Fibroblast of villous mesenchyme (primary cell): ENCODE measurements at places on chromosomes 5 and 9. TPM values are rescaled to one million over a fixed set of nuclear protein-coding genes. Genes with fewer than 3 reads are reported as not detected.

- peak; percentile 45 for DNase-seq
Measured at GRCh38 chr5:177473443-177474001, at the start of gene DBN1. TSS of gene DBN1 (minus strand) at chr5:177473634. CDS start at chr5:177473521, 113 bp downstream.

DNA sequence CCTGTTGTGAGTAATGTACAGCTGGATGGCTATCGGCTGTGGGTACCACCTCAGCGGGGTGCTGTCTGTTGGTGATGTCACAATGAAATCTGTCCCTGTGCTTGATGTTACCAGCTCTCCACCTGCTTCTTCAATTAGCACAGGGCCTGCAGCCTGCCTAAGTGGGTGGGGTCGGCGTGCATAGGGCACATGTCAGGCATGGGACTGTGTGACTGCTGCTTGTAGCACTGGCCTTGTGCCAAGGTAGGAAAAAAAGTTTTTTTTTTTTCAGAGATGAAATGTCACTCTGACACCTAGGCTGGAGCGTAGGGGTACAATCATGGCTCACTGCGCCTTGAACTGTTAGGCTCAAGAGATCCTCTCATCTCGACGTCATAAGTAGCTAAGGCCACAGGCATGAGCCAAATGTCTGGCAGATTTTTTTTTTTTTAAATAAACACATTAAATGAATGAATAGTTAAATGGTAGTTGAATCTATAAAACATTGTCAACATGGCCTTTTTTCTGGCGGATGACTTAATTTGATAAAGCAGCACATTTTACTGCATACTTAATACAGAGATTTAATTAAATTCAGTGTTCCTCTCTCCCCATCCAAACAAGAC, 222.5 kb downstream of the NXNL2 start:
- no peak for DNase-seq

DNA sequence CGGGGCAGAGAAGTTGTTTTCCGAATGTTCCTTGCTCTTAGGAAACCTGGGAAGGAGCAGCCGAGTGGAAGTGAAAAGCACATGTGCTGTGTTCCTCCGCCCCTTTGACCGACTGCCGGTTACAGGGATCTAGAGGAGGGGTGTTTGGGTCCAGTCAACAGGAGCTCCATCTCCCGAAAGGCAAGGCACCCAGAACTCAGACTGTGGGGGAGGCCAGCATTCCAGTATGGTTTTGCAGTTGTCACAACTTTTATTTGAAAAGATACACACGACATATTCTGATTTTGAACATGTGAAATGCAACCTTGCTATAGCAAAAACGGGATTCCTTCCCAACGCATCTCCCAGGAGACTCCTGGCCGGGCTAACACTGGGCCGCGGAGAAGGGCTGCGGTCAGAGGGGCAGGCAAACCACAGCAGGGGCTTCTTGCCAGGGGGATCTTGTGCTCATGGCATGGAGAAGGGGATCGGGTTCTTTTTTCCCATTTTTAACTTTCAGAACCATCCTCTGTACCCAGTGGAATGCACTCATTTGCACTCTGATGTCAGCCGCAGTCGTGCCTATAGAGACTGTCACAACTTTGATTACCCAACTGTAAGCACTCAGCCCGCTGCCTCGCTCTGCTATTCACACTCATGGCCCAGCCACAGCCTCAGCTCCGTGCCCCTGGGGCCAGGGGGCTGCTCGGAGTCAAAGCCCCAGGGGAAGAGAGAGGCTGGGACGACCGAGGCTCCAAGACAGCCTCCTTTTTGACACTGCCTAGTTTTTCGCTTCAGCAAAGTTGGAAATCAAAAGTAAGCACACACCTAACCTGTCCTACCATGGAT, 3.9 kb downstream of the QRFP start:
- no peak for DNase-seq

DNA sequence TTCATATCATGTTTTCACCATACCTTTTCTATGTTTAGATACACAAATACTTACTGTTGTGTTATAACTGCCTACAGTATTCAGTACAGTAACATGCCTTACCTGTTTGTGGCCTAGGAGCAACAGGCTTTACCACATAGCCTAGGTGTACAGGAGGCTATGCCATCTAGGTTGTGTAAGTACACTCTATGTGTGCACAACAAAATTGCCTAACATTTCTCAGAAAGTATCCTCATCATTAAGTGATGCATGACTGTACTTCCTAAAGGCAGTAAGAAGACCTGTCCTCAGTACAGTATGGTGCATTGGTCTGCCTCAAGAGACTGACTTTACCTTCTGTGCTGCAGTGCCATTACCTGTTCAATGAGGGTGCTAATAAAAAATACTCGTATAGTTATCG, 7.9 kb downstream of the TXN start:
- DNase-seq, result no peak

DNA sequence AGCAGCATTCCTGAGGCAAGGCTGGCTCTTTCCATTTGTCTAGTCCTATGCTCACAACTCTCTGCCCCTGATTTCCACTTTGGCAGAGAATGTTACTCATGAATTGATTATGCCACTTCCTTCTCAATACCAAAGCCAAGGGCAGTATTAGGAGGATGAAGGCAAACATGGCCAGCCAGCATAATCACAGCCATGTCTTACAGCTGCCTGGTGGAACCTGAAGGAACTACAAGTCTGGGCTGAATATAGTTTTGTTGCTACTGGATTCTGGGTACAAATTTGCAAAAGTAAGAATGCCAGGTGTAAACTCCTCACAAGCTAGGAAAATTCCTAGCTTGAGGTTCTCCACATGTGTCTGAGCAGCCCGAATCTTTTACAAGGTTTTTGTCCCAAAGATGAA, 4.2 kb downstream of the SIL1 start:
- DNase-seq, result no peak

GRCh38 chr9:135523521-135524129, 2.4 kb downstream of the LCN1 start:
- DNase-seq, result no peak

- DNase-seq, result peak; percentile 57
Measured at GRCh38 chr5:113330533-113331208, 104.1 kb downstream of the TSSK1B start.

LTC4S gene
- 0.43 TPM in 1 of 2 replicates, not detected in the other for total RNA-seq

GPRIN1 gene
- total RNA-seq, result 2.6 and 3.5 TPM in 2 replicates

PRUNE2 gene
- 5.5 and 14.2 TPM in 2 replicates for total RNA-seq

CSF1R gene
- under 0.01 TPM in 2 replicates for total RNA-seq

KLF4 gene
- 2.6 and 3.5 TPM in 2 replicates for total RNA-seq
